A549 treated with CpdA at 1 μM for 4 hours (cell line): ENCODE measurements at places on chromosomes 11 and 22. TPM values are rescaled to one million over a fixed set of nuclear protein-coding genes. Genes with fewer than 3 reads are reported as not detected.

The DHCR7 gene
- total RNA-seq = 49.5 to 52.7 TPM (median 51.8 TPM) in 5 replicates

The PLAAT5 gene
- not detected in 5 replicates for total RNA-seq

The ZBTB3 gene
- total RNA-seq = 0.97 to 2.2 TPM (median 1.4 TPM) in 5 replicates

The CABP4 gene
- total RNA-seq = not detected in 5 replicates

The ANGPTL5 gene
- not detected in 5 replicates for total RNA-seq

The KDM4D gene
- total RNA-seq = 0.43 to 0.60 TPM (median 0.56 TPM) in 5 replicates

The OTOG gene
- not detected in 5 replicates for total RNA-seq

The FGF4 gene
- not detected in 5 replicates for total RNA-seq

The SLC25A18 gene
- total RNA-seq = 0.05 TPM in 1 of 5 replicates, not detected in the others

The TRIM48 gene
- not detected in 5 replicates for total RNA-seq

The CARNS1 gene
- total RNA-seq = 0.12 to 0.24 TPM (median 0.16 TPM) in 5 replicates

The SMTNL1 gene
- not detected in 5 replicates for total RNA-seq

The LRP5 gene
- total RNA-seq = 38.8 to 62.0 TPM (median 57.0 TPM) in 5 replicates

The TTC36 gene
- 0.16 TPM in 1 of 5 replicates, not detected in the others for total RNA-seq

The MACROD1 gene
- 7.6 to 13.8 TPM (median 13.3 TPM) in 5 replicates for total RNA-seq

The GGTLC3 gene
- total RNA-seq = not detected in 5 replicates

The UPK3A gene
- total RNA-seq = not detected in 5 replicates

The TRIM22 gene
- 0.57 to 1.1 TPM (median 0.82 TPM) in 5 replicates for total RNA-seq
